ENCODE measurements at places on chromosomes 5 and 9. TPM values are rescaled to one million over a fixed set of nuclear protein-coding genes. Genes with fewer than 3 reads are reported as not detected.
A peak's percentile ranks its signal among the peaks of the same experiment; 100 is the strongest.

COMMD10 gene
- total RNA-seq, result 26.7 TPM

ITGA1 gene
- total RNA-seq, result 14.6 TPM

WDR38 gene
- total RNA-seq, result not detected

RPL35 gene
- 1,657 TPM for total RNA-seq

GRCh38 chr9:137538058-137538457, 12.1 kb downstream of the PNPLA7 start:
- no peak for DNase-seq

DNA sequence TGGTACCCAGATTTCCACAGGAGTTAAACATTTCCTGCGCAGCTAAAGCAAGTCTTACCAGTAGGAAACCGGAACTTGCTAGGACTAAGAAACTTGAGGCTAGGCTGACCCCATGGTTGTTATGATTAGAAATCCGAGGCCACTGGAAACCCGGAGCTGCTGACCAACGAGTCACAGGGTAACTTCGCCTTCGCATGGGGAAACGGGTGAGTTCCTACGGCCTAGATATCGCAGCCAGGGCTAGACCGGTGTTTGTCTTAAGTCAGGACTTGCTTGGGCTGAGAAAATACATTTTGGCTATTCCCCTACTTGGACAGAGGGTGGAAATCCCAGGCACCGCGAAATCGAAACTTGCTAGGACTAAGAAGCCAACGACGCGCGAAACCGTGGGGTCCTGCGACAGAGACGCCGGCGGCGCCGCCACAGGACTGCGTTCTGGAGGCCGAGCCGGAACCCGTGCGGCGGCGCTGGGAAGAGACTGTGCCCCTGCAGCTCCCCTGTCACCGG, 1.6 kb upstream of the ANXA2R start:
- peak; percentile 77 for DNase-seq

- no peak for DNase-seq
Observed at GRCh38 chr5:126911986-126912385, 118.4 kb downstream of the MARCHF3 start.

All from mammary epithelial cell (primary cell).